ENCODE measurements at places on chromosomes 1 and 21.

- no peak for DNase-seq
Measured at GRCh38 chr1:182575540-182576149, 13.4 kb downstream of the RNASEL start.

DNA sequence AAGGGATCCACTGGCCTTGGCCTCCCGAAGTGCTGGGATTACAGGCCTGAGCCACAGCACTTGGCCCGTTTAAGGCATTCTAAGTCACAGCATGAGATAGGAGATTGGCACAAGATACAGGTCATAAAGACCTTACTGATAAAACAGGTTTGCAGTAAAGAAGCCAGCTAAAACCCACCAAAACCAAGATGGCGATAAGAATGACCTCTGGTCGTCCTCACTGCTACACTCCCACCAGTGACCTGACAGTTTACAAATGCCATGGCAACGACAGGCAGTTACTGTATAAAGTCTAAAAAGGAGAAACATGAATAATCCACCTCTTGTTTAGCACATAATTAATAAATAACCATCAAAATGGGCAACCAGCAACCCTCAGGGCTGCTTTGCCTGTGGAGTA is 33.3 kb upstream of the RCC2 start:
- no peak for DNase-seq

GRCh38 chr1:168054117-168054516 is 82.6 kb downstream of the GPR161 start:
- DNase-seq = no peak

DNA sequence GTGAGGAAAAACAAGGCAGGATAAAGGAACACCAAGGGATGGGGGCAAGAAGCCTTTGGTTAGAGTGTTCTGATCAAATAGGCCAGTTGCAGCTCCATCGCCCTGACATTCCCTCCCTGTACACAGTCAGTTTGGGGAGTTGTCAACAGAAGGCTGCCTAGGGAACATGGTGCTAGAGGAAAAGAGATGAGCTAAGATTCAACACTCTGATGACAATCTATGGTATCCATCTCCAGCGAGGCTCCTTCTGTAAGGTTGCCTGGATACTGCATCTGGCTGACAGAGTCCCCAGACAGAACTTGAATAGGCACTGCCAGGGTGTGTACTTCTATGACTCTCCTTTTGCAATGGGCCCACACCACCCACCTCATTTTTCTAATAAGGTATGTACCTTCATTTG is 11.2 kb upstream of the SLAMF9 start:
- DNase-seq = no peak
